ENCODE measurements at places on chromosomes 1 and 21.

- no peak for DNase-seq
Measured at GRCh38 chr21:29581393-29581792, 282.7 kb downstream of the BACH1 start.

DNA sequence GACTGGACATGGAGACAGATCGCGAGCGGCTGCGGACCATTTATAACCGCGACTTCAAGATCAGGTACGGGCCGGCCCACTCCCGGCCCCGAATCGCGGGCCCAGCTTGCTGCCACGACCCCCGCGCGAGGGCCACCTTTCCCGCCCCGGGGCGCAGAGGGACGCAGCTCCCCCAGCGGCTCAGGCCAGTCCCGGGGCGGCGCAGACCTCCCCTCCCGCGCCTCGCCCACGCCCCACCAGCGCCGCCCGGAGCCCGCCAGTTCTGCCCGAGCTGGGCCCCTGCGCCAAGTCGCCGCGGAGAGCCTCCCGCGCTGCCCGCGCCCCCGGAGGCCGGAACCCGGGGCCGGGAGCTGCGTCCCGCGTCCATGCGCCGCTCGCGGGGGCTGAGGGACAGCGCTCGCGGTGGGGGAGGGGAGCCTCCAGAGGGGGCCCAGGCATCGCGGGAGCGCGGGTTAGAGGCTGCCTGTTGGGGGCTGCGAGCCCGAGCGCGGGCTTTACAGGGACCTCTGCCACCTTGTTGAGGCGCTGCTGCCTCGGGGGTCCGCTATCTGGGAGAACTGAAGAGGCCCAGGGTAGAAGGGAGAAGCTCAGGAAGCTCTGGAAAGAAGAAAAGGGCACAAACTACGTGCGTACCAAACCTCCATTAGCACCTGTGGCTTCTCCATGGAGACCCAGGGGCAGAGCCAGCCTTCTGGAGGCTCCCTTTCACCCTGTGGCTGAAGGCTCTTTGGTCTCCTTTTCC is 698 bp downstream of the MOV10 start:
- DNase-seq = peak; percentile 60

DNA sequence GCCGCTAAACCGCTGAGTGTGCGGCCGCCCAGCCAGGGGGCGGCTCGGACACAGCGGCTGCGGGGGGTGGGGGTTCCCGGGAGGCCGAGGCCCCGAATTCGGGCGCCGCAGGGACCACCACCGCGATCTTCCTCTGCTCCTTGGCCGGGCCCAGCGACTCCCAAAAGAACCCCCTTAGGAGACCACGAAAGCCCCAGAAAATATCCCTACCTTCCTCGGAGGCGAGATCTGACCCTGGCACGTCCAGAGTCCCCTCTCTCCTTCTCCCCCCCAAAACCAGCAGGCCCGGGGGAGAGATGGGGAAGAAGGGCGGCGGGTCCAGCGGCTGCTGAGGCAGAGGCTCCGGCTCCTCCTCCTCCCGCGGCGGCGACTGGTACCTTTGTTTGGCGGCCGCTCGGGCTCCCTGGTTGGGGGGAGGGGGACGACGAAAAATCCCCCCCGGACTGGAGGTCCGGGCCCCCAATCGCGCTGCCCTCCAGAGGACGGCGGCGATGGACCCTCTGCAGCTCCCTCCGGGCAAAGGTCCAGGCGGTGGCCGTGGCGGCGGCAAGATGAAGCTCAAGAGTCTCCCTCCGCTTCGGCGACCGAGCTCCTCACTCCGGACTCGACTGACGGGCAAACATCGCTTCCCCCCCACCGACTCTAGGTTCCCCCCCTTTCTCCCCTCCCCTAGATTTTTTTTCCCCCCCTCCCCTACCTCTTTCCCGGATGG is at the start of gene ARID4B:
TSS of gene ARID4B (minus strand) at position 621 of the 712 bp plus-strand sequence. CDS start 1,260 bp downstream, outside the sequence.
- DNase-seq = peak; percentile 71

GRCh38 chr1:45272913-45273371 is 53.8 kb upstream of the HPDL start:
- no peak for DNase-seq

GRCh38 chr1:7783178-7783711 is 846 bp upstream of the PER3 start:
- no peak for DNase-seq

- no peak for DNase-seq
Measured at GRCh38 chr1:65691972-65692371, 100.7 kb upstream of the PDE4B start.

- DNase-seq = no peak
Measured at GRCh38 chr1:46110521-46110920, 21.9 kb downstream of the PIK3R3 start.

DNA sequence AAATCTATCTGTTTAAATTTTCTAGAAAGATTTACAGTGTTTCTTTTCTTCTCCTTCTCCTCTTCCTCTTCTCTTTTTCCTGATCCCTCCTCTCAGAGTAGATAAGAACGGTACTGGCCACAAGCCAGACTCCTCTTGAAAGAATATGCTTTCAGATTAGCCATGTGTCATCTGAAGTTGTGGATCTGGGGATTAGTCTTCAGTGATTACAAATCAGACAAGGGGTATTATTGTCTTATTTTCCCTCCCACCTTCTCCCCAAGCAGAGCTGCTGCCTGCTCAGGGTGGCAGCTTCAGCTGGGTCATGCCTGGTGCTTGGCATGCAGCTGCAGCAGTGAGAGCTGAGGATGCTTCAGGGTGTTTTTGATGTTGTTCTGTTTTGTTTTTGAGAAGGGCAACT is 42.7 kb downstream of the SGIP1 start:
- DNase-seq = no peak

DNA sequence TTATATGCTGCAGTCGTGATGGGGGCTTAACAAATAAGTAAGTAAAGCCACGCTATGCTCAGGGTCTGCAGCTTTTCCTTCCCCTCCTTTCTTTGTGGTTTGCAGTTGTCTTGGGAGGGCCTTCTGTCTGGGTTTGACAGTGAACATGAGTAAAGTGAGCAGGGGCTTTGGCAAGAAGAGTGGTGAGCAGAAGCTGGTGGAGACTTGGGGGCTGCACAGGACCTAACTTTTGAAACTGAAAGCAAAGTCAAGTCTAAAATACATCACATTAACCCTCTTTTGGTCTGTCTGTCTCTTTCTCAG is 368.6 kb upstream of the VAMP3 start:
- DNase-seq = no peak

DNA sequence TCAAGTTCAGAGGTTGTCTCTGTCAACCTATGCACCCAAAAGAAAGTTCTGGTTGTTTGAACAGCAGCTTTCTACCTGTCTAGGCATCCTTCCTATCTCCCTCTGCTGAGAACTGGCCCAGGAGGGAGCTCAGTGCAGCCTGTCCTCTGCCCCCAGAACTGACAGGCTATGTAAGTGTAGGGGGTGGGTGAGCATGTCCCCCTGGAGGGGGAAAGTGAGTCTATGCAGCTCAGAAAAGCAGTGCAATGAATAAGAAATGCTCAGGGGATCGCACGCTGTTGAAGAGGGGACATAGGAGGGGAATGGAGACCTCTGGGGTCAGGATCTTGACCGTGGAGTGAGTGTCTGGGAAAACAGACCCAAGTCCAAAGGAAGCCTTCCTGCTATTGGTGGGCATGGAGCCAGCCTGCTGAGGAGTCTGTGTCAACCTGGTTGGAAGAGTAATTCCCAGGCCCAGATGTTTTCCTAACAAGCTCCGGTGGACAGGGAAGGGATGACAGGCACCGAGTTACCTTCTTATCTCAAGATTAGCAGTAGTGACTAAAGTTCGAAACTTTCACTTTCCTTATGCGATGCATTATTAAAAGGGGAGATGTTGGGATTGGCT is 26.1 kb upstream of the FHAD1 start:
- no peak for DNase-seq

DNA sequence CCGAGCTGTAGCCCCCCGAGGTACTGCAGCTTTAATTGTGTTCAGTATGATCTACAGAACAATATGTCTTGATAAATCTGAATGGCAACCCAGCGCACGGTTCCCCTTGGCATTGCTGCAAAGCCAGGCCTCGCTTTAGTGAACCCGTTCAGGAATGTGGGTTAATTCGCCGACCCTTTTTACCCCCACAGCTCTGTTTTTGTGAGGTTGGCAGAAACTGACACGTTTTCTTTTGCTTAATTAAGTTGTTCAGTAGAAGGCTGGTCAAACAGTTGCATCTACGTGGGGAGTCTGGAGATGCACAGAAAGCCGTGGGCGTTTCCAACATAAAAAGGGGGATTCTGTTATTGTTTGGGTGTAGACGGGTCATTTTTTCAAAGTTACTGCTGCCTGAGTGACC is 43.2 kb downstream of the OLIG1 start:
- no peak for DNase-seq

DNA sequence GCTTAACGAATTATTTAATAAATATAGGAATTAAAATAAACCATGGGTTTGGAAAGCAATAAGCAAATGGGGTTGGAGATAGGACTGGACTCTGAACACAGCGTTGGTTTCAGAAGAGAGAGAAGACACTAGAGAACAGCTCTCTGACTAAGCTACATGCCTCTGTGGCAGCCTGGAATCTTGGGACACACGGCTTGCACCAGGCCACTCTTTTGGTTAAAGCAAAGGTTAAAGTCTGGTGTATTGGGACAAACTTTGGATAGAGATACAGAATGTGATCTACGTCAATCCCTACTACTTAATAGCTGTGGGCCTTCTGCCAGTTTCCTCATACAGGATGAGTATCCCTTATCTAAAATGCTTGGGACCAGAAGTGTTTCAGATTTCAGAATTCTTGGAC is 49.7 kb upstream of the HSD17B7 start:
- DNase-seq = no peak
